Stimulated activated CD4-positive, alpha-beta T cell treated with anti-CD3 and anti-CD28 coated beads, TNF-alpha, amount 100 ng/mL, for 24 hours (primary cell): ENCODE measurements at places on chromosomes 16 and 17.

- no peak for DNase-seq
Observed at GRCh38 chr17:56681561-56682266, 88.2 kb downstream of the NOG start.

- DNase-seq = no peak
Observed at GRCh38 chr17:79160980-79161636, 86.5 kb downstream of the ENGASE start.

- no peak for DNase-seq
Observed at GRCh38 chr17:81160306-81160705, 5.0 kb upstream of the PVALEF start.

- no peak for DNase-seq
Observed at GRCh38 chr17:57213180-57213825, 43.0 kb upstream of the MSI2 start.

- DNase-seq = peak; percentile 57
Observed at GRCh38 chr17:27526604-27527002, 70.4 kb downstream of the KSR1 start.

GRCh38 chr17:44708401-44709263, at the start of gene DBF4B:
TSS of gene DBF4B (plus strand) at chr17:44708665. CDS start at chr17:44708821, 156 bp downstream.
- peak; percentile 69 for DNase-seq

DNA sequence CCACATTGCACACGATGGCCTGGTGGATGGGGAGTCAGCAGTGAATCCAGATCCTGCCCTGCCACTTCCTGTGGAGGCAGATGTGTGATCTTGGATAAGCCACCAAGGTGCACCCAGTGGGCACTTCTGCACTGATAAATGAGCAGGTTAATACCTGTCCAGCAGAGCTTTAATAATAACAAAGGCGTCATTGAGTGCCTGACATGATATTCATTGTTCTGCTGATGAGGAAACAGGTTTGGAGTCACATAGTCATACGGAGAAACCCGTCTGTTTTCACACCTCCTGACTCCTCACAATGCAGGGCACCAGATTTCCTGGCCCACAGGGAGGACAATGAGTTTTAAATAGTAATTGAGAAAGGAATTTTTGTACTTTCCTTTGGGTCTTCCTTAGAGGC, 324.6 kb upstream of the CDH5 start:
- no peak for DNase-seq

DNA sequence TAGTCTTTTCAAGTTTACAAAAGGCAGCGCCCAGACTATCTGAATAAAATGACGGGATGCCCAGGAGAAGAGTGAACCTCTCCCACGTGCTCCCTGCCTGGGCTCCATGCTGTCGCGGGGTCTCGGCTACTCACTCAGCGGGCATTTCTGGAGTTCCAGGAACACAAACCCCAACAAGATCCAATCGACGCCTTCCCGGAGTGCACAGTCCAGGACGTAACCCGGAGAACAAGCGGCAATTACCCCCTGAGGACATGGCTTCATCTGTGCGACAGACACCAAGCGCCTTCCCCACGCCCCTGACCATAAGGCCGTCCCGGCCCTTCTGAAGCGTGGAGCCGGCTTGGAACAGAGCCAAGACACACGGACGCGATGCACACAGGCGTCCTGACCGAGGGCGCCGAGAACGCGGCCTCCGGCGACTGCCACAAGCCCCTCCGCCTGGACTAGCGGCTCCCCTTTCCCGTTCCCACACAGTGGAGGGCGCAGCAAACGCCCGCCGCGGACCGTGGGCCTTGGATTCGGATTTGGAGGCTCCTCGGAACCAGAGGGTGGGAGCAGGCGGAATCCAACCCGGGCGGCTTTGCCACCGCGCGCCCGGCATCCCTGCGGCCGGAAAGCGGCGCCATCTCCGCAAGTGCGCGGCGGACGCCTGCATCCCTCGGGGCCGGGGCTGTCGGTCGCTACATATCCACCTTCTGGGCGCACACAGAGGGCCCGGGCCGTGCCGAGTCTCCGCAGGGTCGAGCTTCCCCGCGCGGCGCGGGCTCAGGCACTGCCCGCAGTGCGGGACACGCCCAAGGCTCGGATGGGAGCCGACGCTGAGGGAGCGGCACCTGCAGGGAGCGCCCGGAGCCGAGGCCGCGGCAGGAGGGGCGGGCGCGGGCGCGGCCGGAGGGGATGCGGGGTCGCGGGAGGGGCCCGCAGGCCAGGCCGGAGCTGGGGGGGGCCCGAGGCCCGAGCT, 725 bp downstream of the ABCA3 start:
- DNase-seq = peak; percentile 34

DNA sequence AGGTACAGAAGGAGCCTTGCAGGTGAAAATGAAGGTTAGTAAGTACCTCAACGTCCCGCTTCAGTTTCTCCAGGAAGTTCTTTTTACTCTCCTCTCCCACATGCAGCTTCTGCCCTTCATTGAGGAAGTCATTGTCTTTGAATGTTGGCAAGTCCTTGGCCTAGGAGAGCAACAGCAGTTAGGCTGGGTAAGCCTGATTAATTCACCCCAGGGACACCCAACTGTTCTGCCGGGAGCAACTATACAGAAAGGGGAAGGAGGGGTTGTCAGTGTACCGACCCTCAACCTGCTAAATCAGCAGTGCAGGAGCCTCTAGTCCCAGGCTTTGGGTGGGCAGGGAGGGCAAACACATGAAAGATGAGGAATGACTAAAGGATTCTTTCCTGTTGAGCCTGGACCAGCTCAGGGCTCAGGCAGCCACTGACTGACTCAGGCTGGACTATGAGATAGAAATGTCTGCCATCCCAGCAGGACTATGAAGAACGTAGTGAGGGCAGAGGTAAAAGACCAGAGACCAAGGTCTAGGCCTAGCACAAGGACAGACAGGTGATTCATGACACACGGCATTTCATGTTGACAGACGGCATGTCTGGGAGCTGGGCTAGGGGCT, 21.6 kb downstream of the PIP4K2B start:
- DNase-seq = no peak

- no peak for DNase-seq
Observed at GRCh38 chr16:48029768-48030167, 126.0 kb downstream of the ABCC12 start.

GRCh38 chr16:54303613-54304012, 17.0 kb upstream of the IRX3 start:
- no peak for DNase-seq

DNA sequence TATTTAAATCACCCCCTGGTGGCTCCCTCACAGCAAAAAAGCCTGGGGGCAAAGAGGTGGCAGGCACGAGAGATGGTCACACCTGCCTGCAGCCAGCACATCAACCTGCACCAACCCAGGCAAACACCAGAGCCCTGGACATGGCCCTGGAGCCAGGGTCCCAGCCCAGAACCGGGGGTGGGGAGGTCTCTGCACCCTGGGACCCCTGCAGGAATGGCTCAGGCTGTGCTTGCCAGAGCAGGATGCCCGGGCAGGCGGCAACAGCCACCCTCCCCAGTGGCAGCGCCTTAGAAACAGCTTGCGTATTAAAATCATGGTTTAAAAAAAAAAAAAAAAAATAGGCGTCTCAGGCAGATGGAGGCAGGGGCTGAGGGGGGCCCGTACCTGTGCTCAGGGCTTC, 16.2 kb downstream of the MYBBP1A start:
- no peak for DNase-seq

GRCh38 chr17:49746791-49747490, 17.0 kb downstream of the FAM117A start:
- DNase-seq = no peak

GRCh38 chr17:38428643-38429371, 543 bp downstream of the ARHGAP23 start:
- DNase-seq = no peak

- no peak for DNase-seq
Observed at GRCh38 chr16:4285167-4285566, 12.3 kb upstream of the TFAP4 start.

DNA sequence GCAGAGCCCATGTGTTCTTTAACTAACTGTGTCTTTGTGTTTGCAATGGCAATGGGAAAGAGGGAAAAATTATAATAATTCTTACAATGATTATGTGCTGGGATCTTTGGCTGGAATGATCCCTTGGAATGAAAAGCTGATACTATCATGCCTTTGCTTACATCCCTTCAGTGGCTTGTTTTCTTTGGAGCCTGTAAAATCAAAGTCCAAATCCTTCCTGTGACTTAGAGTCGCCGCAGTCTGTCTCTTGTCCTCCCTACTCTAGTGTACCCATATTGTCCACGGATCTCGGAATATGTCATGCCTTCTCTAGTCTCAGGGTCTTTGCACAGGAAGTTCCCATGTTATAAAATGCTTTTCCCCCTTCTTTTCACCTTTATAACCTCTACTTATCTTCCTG, 111.7 kb upstream of the MAF start:
- no peak for DNase-seq

GRCh38 chr17:47325176-47325575, 1.4 kb downstream of the EFCAB13 start:
- no peak for DNase-seq

DNA sequence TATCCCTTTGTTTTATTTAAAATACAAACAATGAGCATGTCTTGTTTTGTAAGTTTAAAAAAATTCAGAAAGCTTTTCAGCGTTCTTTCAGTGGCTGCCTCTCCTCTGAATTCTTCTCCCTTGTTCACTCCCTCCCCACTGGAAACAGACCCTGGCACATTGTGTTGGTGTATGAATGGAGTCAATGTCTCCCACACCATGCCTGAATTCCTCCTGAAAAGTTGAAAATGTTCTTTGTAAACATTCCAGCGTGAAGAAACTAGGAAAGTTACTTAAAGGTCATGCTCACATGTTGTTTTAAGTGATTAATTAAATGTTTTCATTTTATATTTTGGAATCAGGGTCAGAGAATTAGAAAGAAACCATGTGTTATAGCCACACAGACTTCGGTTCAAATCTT, 136.9 kb upstream of the DYNLRB2 start:
- no peak for DNase-seq

DNA sequence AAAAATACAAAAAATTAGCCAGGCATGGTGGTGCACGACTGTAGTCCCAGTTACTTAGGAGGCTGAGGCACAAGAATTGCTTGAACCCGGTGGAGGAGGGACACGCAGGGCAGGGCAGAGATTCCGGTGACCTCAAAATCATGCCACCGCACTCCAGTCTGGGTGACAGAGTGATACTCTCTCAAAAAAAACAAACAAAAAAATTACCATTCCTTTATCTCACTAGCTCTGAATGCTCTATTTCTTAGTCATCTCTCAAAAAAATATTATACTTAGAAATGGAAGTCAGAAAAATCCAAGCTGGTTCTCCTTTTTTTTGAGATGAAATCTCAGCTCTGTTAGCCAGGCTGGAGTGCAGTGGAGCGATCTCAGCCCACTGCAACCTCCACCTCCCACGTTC, 40.8 kb downstream of the SPOP start:
- DNase-seq = no peak

GRCh38 chr16:89831810-89832328, 3.6 kb downstream of the SPIRE2 start:
- DNase-seq = no peak

GRCh38 chr17:21283482-21284318, 811 bp upstream of the MAP2K3 start:
- no peak for DNase-seq

- peak; percentile 29 for DNase-seq
Observed at GRCh38 chr17:14427900-14428647, 127.2 kb downstream of the HS3ST3B1 start.

- no peak for DNase-seq
Observed at GRCh38 chr17:66488864-66489263, 186.5 kb downstream of the PRKCA start.
